ENCODE measurements at places on chromosomes 12 and 14.

- H3K4me1 ChIP-seq: no peaks in the 10 kb centered on the region
- no peaks in the 10 kb centered on the region for H3K27me3 ChIP-seq
- H3K27ac ChIP-seq: no peak overlapping the region
- DNase-seq: no peak
- H3K4me3 ChIP-seq: no peak overlapping the region
- H3K36me3 ChIP-seq: no peaks in the 10 kb centered on the region
Measured at GRCh38 chr14:85607651-85608081, 77.7 kb downstream of the FLRT2 start.

- H3K4me1 ChIP-seq: peaks cover 8% of the 10 kb centered on the region
- DNase-seq: no peak
- H3K27me3 ChIP-seq: peaks cover 10% of the 10 kb centered on the region
- H3K36me3 ChIP-seq: peaks cover 2% of the 10 kb centered on the region
- H3K4me3 ChIP-seq: no peak overlapping the region
- no peak overlapping the region for H3K27ac ChIP-seq
Measured at GRCh38 chr12:27343255-27344000, 10.8 kb downstream of the BMAL2 start.

- H3K27ac ChIP-seq: no peak overlapping the region
- DNase-seq: no peak
- H3K27me3 ChIP-seq: no peaks in the 10 kb centered on the region
- no peaks in the 10 kb centered on the region for H3K36me3 ChIP-seq
Measured at GRCh38 chr12:112973011-112973735, 5.1 kb upstream of the OAS2 start.

- H3K4me1 ChIP-seq: peaks cover 6% of the 10 kb centered on the region
- no peak overlapping the region for H3K27ac ChIP-seq
- no peak for DNase-seq
- no peaks in the 10 kb centered on the region for H3K36me3 ChIP-seq
- H3K27me3 ChIP-seq: no peaks in the 10 kb centered on the region
Measured at GRCh38 chr12:56462565-56462964, 5.8 kb upstream of the SPRYD4 start.

DNA sequence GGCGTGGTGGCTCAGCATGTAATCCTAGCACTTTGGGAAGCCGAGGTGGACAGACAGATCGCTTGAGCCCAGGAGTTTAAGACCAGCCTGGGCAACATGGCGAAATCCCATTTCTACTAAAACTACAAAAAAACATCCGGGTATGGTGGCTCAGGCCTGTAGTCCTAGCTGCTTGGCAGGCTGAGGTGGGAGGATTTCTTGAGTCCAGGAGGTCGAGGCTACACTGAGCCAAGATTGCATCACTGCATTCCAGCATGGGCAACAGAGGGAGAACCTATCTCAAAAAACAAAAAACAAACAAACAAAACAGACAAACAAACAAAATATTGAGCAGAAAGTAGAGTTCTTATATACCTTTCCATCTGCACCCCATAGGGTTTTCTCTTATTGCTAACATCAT, 9.0 kb upstream of the SLC25A21 start:
- no peak for DNase-seq
- H3K4me3 ChIP-seq: no peak overlapping the region

DNA sequence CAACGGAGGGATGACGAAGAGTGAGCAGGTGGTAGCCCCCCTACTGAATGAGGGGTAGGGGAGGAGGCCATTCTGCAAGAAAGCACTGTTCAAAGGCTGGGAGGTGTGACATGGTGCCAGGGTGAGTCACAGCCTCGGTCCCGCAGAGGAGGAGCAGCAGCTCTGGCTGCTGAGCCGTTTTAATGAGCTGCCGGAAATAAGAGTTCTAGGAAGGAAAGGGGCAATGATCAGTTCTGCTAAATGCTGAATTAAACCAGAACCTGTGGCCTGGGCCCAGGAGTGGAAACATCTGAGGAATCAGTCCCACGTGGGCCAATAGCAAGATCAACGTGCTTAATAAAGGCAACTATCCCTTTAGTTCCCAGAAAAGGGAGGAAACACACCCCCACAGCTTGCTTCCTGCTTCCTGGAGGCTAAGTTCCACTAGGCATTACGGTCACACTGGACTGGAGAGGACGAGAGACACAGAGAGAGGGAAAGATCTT, 3.6 kb downstream of the ABCD4 start:
- peak; percentile 9 for DNase-seq
- no peaks in the 10 kb centered on the region for H3K27me3 ChIP-seq
- H3K4me3 ChIP-seq: peak overlapping the region; percentile 37
- H3K36me3 ChIP-seq: peaks cover 5% of the 10 kb centered on the region

Data from activated T-cell treated with anti-CD3 and anti-CD28 coated beads, Interleukin-2, amount 50 U/mL, for 72 hours (primary cell).